ENCODE measurements at places on chromosomes 12 and 14. TPM values are rescaled to one million over a fixed set of nuclear protein-coding genes. Genes with fewer than 3 reads are reported as not detected.

Gene CLIP1
- 25.9 TPM for total RNA-seq

DNA sequence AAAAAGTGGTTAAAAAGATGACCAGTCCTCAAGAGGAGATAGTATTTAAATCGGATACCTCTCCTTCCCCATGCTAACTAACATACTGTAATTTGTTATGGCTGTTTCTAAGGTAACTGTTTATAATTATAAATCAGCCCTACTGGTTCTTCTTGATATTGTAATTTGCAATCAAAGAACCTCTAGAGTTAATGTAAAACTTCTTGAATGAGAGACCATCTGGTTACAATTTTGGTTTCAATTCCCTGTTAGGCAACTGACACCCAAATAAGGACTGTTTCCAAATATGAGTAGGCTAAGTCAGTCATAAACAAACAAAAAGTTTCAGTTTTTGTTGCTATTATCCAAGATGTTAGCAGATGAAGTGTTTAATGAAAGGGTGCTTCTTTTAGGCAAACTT lies 120.2 kb upstream of the DNM1L start:
- DNase-seq = peak; percentile 3

GRCh38 chr12:105769486-105769885 lies 369.3 kb downstream of the NUAK1 start:
- DNase-seq = no peak

- DNase-seq = no peak
Measured at GRCh38 chr12:3329361-3329760, 161.6 kb upstream of the PRMT8 start.

GRCh38 chr12:93419388-93420034 lies 22.2 kb downstream of the UBE2N start:
- DNase-seq = peak; percentile 71

GRCh38 chr14:73644531-73645247 lies at the start of gene DNAL1:
TSS of gene DNAL1 (plus strand) at chr14:73644986. CDS start at chr14:73645040, 54 bp downstream.
- peak; percentile 90 for DNase-seq

- DNase-seq = no peak
Measured at GRCh38 chr14:93941293-93941910, 14.3 kb downstream of the FAM181A start.

Gene SLC17A8
- total RNA-seq = not detected

Gene TBX3
- under 0.01 TPM for total RNA-seq

Gene COX8C
- not detected for total RNA-seq

DNA sequence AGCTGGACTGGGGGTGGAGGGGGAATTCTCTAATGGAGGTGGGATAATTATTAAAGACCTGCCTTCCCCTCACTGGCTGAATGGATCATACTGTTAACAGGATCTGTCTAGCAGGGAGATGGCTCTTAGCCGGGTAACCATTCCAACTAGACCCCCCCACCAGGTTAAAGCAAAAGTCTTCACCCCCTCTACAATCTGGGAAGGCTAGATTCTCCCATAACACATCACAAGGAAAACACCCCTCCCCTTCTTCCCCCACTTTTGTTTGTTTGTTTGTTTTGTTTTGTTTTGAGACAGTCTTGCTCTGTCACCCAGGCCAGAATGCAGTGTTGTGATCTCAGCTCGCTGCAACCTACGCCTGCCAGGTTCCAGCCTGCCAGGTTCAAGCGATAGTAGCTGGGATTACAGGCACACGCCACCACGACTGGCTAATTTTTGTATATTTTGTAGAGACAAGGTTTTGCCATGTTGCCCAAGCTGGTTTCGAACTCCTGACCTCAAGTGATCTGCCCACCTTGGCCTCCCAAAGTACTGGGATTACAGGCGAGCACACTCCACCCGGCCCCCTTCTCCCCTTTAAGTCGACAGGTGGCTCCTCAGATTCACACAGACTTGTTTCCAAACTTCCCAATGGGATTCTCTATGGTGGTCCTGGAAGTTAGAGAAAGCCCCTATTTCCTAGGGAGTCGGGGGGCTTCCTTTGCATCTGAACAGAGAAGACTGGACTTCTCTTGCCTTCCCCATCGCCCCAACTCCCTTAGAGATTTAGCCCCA lies 3.5 kb upstream of the BAZ2A start:
- DNase-seq = no peak

Gene OR6C75
- total RNA-seq = not detected

Gene LRFN5
- total RNA-seq = under 0.01 TPM

GRCh38 chr12:51357374-51358047 lies 11.0 kb upstream of the CELA1 start:
- DNase-seq = no peak

GRCh38 chr14:101763941-101764709 lies 2.6 kb downstream of the PPP2R5C start:
- DNase-seq = no peak

Gene OASL
- 4.6 TPM for total RNA-seq

Gene SCARB1
- 28.0 TPM for total RNA-seq

Measured in hematopoietic multipotent progenitor cell (in vitro differentiated cells).